ENCODE measurements at places on chromosomes 7 and 10. TPM values are rescaled to one million over a fixed set of nuclear protein-coding genes. Genes with fewer than 3 reads are reported as not detected.

DNA sequence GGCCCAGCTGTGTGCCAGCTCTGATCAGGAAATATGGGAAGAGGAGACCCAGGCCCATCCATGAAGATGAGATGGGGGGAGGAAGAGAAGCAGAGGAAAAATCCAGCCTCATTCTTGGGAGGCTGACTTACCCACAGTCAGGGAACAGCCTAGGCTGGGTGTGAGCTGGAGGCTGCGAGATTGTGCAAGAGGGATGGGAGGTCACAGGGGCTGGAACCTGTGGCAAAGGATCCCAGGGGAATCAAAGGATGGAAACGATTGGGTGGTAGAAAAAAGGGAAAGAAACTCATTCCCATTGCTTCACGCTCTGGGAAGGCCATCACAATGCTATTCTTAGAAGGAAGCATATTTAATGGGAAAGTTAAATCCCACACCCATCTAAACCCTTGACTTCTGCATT lies 26.7 kb upstream of the CRHR2 start:
- DNase-seq: no peak

GRCh38 chr7:19293431-19293830 lies 148.2 kb upstream of the FERD3L start:
- no peak for DNase-seq

GRCh38 chr10:68342909-68343516 lies 10.3 kb upstream of the PBLD start:
- DNase-seq: no peak

DNA sequence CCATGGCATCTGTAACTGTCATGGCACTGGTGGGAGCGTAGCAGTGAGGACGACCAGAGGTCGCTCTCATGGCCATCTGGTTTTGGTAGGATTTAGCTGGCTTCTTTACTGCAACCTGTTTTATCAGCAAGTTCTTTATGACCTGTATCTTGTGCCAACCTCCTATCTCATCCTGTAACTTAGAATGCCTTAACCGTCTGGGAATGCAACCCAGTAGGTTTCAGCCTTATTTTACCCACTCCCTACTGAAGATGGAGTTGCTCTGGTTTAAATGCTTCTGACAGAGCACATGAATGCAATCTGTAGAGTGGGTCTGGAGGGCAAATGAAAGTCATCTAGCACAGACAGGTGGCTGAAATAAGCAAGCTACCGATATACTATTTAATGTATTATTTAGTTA lies 55.3 kb upstream of the OPN4 start:
- DNase-seq: no peak

DNA sequence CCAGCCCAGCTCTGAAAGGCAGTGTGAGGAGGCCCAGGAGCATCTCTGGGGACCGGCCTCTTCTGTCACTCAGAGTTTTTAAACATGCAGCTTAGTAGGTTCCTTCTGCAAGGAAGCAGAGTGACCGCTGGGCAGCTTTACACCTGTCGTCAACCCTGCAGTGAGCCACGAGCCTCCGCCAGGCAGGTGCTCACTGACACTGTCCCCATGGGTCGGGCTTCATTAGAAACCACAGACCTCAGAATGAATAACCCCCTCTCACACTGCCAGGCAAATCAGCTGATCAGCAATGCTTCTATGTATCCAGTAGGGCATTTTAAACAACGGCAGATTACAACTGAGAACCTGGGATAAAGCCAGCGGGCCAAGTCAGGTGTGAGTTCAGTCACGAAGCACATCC lies 106.1 kb downstream of the MAD1L1 start:
- DNase-seq: no peak

- no peak for DNase-seq
Measured at GRCh38 chr7:132140341-132140740, 435.9 kb downstream of the PLXNA4 start.

- no peak for DNase-seq
Measured at GRCh38 chr7:18855796-18856195, 261.6 kb downstream of the TWIST1 start.

- no peak for DNase-seq
Measured at GRCh38 chr10:128152741-128153580, 26.7 kb upstream of the MKI67 start.

- DNase-seq: no peak
Measured at GRCh38 chr7:98204670-98205069, 6.6 kb upstream of the BHLHA15 start.

DNA sequence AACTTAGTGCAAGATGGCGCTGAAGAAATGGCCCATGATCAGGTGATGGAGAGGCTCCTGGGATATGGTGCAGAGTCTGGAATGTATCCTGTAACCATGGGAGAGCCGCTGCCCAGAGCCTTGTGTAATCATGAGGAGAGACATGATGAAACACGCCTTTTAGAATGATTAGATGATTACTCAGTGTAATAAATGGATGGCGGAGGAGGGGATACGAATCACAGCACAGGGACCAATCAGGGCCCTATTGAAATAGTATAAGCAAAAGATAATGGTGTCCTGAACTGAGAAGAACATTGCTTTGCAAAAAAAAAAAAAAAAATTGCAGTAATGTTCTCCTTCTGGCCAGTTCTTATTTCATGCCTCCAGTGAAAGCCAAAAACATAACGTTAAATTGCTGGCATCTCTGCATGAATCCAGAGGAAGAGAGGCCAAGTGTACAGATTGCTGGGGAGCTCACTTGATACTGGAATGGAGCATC lies 668.5 kb upstream of the AUTS2 start:
- no peak for DNase-seq

- DNase-seq: no peak
Measured at GRCh38 chr10:127498087-127498486, 51.0 kb upstream of the NPS start.

DNA sequence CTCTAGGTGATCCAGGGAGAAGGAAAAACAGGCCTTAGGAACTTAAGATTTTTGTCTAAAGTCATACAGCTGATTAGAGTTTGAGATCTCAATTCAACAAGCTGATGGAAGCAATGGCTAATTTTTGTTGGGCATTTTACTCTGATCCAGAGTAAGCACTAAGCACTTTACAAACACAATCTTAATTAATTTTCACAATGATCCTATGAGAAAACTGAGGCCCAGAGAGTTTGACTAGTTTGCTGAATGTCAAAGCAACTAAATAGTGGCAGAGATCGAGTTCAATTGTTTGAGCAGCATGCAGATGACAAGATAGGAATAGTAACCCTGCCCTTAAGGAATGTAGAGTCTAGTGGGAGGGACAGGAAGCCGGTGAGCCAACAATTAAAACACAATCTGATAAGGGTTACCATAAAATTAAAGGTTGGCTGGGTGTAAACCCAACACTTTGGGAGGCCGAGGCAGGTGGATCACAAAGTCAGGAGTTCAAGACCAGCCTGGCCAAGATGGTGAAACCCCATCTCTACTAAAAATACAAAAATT lies 13.5 kb upstream of the RPEL1 start:
- DNase-seq: peak; percentile 20

DNA sequence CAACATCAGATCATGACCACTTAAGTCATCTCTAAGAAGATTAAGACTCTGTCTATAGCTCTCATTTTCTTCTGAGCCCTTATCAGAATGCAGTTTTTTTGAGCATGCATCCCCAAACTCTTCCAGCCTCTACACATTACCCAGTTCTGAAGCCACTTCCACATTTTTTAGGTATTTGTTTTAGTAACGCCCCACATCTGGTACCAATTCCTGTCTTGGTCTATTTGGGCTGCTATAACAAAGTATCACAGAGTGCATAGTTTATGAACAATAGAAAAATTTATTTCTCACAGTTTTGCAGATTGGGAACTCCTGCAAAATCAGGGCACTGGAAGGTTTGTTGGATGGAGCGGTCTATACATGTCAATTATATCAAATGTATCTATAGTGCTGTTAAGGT lies 107.7 kb upstream of the KCND2 start:
- no peak for DNase-seq

GRCh38 chr10:18409599-18410397 lies 241.6 kb downstream of the NSUN6 start:
- DNase-seq: no peak

DNA sequence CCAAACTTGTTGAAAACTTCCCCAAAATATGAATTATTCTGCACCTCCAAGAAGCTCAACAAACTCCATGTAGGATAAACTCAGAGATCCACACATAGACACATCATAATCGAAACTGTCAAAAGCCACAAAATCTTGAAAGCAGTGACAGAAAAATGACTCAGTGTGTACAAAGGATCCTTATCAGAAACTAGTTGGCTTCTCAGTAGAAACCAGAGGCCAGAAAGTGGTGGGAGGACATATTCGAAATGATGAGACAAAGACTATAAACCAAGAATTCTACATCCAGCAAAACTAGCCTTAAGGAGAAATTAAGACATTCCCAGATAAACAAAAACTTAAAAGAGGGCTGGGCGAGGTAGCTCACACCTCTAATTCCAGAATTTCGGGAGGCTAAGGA lies 38.5 kb downstream of the MCMBP start:
- DNase-seq: peak; percentile 64

DNA sequence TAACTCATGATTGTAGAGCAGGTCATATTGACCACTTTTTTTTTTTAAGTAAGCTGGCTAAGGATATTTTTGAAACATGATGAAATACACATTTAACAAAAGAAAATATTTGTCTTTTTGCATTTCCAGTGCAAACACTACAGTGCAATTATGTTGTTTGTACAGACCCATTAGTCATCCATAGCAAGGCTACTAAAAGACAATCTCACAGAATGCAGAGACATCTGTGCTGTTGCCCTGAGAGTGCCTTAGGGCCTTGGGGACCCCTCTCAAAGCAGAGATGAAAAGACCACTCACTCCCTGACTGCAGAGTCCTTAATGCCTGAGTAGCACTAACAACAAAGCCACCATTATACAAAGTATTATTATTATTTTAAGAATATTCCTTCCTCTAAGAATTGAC lies 104.5 kb downstream of the NRCAM start:
- no peak for DNase-seq

DNA sequence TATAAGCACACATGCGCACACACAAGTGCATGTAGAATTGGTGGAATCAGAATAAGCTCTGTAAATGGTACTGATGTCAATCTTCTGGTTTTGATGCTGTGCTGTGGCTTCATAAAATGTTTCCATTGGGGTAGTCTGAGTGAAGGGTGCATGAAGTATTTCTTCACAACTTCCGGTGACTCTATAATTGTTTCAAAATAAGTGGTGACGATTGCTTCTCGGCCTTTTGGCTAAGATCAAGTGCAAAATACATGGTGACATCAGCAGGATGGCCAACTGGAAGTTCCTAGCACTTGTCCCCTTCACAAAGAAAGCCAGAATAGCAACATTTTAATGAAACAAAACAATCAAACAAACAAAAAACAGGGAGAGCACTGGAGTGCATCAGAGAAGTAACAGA lies 41.6 kb upstream of the CAMK2B start:
- DNase-seq: no peak

GRCh38 chr7:134891262-134891695 lies 95.0 kb upstream of the AGBL3 start:
- peak; percentile 98 for DNase-seq

DNA sequence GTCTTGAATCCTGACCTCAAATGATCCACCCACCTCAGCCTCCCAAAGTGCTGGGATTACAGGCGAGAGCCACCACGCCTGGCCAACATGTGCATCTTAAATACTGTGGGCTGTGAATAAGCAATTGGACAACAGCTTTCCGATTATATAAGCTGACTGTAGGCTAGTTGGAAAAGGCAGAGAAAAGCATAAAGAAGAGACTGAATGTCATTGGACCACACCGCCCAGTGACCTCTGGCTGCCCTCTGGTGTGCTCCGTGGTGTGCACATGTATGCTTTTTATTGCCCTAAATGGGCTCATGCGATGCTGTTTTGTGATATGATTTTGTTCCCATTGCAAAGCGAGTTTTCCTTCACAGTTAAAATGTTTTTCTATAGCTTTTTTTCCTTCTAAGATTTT lies 15.4 kb upstream of the CSGALNACT2 start:
- DNase-seq: no peak

IGFBP3 gene
- total RNA-seq: 8.0 TPM

PHKG1 gene
- total RNA-seq: 0.96 TPM

PCLO gene
- total RNA-seq: 3.8 TPM

ZNF365 gene
- total RNA-seq: 5.9 TPM

All from mammary epithelial cell (primary cell).